ENCODE measurements at places on chromosomes 3 and 15.

DNA sequence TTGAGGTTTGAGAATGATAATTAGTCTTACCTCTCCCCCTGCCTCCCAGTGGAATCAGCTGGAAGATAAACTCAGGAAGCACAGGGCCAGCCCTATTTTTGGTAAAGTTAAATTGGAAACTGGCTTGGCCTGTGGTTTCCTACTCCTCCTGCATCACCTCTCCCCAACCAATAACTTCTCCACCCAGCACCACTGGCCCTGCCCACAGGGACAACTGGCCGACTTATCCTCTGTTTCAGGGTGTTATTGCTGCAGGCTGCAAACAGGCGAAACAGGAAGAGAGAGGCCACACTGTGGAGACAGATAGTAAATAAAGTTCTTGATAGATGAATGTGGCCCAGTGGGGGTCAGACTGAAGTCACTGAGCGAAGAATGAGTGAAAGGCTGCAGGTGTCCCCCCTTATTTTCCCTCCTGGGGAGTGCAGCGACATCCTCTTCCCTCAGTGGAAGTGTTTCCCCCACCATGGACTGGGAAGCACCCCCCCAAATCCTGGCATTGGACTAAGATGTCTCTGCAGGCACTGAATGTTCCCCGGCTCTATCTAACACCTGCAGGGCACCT is 47.1 kb downstream of the PDIA5 start:
- no peak for DNase-seq

GRCh38 chr3:97895216-97895615 is 73.4 kb downstream of the CRYBG3 start:
- no peak for DNase-seq

GRCh38 chr3:82093641-82094040 is 332.2 kb upstream of the GBE1 start:
- no peak for DNase-seq

DNA sequence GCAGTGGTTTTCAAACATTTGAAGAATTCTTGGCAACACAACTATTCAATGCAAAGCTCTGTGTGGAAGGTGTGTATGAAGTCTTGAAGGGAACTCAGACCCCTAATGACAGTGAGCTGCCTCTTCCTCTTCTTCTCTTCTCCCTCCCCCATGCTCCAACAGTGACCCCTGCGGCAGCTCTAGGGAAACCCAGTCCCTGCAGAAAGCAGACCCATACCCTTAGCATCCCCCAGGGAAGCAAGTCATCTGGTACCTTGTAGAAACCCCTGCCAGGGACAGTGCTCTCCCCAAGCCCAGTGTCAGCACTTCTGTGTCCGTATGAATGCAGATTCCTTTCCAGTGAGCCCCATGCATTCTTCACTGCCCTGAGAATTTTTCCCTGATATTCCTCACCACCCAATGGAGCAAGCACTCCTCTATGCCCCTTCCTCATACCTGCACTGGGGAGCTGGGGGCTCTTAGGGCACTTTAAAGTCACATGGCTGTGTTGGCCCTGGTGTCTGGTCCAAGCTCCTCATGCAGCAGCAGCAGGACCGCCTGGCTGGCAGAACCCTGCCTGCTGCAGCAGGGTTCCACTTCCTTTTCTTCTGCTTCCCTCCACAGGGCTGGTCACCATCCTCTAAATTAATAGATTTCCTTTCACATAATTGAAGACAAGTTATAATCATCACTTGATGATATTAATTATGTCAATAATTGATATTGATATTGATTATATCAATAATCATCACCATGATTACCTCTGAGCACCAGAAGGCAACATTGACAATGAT is 442.5 kb downstream of the EPHB1 start:
- no peak for DNase-seq

- no peak for DNase-seq
These were observed 10.2 kb downstream of the RASL12 start for GRCh38 chr15:65057549-65057940.

- no peak for DNase-seq
These were observed 444.5 kb downstream of the PLOD2 start for GRCh38 chr3:145716519-145716918.

- no peak for DNase-seq
These were observed 13.0 kb upstream of the TSEN2 start for GRCh38 chr3:12471241-12471640.

- no peak for DNase-seq
These were observed 135.8 kb upstream of the RORA start for GRCh38 chr15:61364871-61365270.

- DNase-seq: no peak
These were observed 35.5 kb downstream of the CYFIP1 start for GRCh38 chr15:22944651-22945050.

- DNase-seq: no peak
These were observed 200.8 kb upstream of the TMCO5A start for GRCh38 chr15:37733628-37734027.

- no peak for DNase-seq
These were observed 56.5 kb upstream of the NTRK3 start for GRCh38 chr15:88312941-88313579.

GRCh38 chr3:187729598-187729997 is 15.7 kb downstream of the BCL6 start:
- no peak for DNase-seq

DNA sequence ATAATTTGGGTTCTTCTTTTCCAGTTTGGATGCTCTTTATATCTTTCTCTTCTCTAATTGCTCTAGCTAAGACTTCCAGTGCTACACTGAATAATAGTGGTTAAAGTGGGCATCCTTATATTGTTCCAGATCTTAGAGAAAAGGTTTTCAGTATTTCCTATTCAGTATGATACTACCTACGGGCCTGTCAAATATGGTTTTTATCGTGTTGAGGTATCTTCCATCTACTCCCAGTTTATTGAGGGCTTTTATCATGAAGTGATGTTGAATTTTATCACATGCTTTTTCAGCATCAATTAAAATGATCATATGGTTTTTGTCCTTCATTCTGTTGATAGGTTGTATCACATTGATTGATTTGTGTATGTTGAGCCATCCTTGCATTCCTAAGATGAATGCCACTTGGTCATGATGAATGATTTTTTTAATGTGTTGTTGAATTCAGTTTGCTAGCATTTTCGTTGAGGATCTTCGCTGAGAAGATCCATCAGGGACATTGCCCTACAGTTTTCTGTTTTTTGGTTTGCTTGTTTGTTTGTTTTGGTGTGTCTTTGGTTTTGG is 3.0 kb upstream of the LRRC34 start:
- no peak for DNase-seq

- no peak for DNase-seq
These were observed 36.3 kb upstream of the MEIS2 start for GRCh38 chr15:37136666-37137065.

DNA sequence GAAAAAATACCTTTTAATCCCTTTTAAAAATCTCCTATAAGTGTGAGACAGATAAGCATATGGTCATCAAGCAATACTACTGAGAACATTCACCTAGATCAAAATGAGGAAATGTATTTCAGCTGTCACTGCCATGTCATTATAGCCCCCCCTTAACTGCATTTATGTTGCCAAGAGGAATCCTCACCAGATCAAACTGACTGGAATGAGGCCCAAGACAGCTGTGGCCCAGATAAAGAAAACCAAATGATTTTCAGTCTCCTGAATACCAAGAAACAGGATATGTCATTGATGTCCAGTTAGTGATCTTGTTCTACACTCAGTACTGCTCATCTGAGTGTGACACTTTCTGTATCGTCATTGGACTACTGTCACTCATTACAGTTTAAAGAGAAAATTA is 35.1 kb upstream of the CPB1 start:
- no peak for DNase-seq

DNA sequence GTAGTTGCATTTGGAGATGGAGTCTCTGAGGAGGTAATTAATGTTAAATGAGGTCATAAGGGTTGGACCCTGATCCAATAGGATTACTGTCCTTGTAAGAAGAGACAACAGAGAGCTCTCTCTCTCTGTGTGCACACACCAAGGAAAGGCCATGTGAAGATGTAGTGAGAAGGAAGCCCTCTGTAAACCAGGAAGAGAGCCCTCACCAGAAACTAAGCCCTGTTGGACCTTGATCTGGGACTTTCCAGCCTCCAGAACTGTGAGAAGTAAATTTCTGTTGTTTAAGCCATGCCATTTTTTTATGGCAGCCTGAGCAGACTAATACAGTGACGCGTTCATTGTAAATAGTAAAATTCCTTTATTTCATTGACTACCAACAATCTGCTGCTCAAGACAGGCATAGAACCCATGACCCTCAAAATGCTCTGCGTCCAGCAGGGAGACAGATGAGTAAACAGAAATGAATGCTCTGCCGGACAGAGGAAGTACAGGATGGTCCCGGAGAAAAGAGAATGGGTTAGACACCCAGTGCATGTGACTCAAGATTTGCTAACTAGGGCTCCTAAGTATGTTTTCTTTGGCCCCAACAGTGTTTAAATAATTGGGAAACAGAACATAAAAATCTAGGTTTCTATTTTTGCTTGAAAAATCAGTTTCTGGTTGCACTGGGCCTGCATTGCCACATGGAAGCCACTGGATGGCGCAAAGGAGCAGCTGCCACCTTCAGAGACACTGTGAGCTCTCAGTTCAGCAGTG is 37.9 kb upstream of the TNFAIP8L3 start:
- DNase-seq: no peak

DNA sequence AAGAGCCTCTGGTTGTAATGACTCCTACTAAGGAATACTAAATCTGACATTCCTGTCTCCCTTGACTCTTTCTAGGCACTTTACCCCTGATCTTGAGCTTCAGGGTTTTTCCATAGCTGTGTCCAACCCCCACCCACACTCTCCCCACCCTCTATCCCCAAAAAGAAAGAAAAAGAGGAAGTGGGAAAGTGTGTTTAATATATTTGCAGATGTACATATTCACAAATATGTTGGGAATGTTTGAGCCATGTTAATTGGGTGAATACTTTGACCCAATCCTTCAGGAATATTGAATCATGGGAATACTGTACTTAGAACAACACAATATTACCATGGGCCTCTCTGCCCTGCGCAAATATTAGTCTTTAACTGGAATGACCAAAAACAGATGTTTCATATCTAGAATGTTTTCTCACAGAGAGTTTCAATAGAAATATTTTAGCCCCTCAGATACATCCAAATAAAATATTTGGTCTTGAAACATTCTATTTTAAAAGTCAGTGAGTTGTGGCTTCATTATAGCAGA is 19.8 kb upstream of the PFN2 start:
- DNase-seq: no peak

GRCh38 chr3:53799338-53799865 is 46.8 kb downstream of the CHDH start:
- DNase-seq: no peak

DNA sequence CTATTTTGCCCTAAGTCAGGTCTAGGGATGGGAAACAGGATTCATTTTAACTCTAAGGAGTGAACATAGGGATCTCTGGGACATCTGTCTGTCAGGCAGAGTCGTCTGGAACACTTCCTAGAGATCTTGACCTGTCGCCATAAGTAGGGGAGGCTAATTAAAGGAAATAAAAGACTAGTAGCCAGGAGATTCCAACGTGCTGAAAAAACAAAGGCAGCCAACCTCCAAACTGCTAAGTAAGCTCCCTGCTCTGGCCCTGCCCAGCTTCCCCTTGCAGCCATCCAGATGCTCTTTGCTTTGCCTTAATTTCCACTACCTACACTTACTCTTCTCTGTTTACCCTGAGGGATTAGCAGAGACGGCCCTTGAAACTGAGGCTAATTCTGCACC is 18.4 kb upstream of the TSEN2 start:
- no peak for DNase-seq

GRCh38 chr15:71282076-71282475 is 166.8 kb downstream of the THSD4 start:
- no peak for DNase-seq

DNA sequence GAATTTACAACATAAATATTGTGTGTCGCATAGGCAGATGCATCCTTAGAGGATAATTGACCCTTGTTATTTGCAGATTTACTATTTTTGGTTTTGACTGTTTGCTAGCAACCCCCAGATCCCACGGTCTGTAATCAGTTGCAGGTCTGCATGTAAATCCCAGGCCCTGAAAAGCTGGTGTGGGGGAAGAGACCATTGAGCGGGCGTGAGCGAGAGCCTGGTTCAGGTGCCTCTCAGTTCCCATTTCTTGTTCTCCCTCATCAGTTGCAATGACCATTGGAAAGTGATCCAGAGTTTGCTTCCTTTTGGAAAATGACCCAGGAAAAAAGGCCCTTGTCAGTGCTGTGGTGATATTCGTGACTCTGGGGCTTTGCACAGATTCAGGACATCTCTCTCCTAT is 238.9 kb downstream of the UACA start:
- no peak for DNase-seq

DNA sequence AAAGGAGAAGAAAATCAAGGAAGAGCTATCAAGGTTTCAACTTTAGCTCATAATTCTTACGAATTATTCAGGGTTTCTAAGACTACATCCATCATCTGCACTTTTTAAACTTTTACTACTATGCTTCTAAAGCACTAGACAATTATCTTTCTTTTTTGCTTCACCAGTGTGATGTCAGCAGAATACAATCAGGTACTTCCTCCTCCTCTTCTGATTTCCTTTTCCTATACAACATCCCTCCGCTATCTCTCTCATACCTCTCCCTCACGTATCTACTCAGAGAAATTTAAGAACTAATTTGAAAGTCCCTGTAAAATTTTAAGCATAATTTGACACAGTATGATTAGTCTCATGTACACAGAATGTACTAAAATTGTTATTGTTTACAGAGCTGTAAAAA is 47.3 kb upstream of the USP50 start:
- DNase-seq: no peak

GRCh38 chr3:1087066-1087560 is 5.7 kb upstream of the CNTN6 start:
- no peak for DNase-seq

DNA sequence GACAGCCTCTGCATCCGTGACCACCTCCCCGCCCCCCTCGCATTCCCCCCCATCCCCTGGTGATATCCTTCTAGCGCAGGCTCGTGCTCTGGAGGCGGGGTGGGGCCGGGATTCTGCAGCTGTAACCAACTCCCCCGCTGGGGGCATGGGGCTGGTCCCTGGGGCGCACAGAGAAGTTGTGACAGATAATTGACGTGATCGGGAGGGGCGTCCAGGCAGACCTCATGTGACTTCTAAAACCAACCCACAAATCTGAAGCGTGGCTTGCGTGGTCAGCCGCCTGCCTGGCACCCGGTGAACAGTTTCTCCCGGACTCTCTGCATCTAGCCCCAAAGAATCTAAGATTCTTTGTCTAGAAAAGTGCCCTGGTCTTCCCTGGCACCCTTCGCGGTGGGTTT is 100.6 kb upstream of the IGF1R start:
- DNase-seq: no peak

DNA sequence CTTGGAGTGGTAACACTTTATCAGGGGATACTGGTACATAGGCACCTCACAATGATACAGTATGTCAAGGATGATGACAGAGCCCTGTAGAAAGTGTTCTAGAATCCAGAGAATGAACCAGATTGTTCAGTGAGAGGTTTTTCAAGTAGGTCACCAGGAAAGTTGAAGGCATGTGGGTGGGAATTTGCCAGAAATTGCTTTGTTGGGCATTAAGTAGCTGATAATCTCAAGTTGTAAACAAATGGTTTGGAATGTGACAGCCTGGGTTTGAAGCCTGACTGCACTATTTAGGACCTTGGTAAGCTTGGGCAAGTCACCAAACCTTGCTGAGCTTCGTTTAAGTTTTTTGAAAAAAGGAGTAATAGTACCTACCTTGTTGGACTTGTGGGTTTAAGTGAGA is 12.5 kb downstream of the SLC35G2 start:
- no peak for DNase-seq

Measured in activated naive CD4-positive, alpha-beta T cell (primary cell).